ENCODE measurements at places on chromosomes 1 and 21.

DNA sequence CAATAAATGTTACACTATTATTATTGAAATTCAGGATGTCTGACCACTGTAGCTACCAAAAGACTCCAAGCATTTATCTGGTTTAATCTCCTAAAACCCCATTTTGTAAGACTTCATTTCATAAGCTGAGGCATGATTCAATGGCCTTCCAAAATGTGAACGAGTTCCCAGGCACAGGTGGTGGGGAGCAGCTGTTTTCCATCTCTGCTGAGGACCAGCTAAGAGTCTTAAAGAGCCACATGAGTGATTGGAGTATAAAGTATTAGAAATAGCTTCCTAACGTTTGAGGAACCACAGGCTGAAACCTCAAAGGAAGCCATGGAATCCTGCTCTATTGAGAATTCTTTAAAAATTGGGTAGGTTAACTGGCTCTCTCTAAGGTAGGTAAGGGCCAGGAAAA lies 44.9 kb downstream of the SEC16B start:
- DNase-seq, result no peak

- no peak for DNase-seq
These were observed 30.3 kb upstream of the PLA2G2C start for GRCh38 chr1:20216574-20216973.

GRCh38 chr1:11653101-11653860 lies 948 bp downstream of the FBXO2 start:
- no peak for DNase-seq

GRCh38 chr1:3668585-3669300 lies 16.4 kb downstream of the TP73 start:
- no peak for DNase-seq

- no peak for DNase-seq
These were observed 884 bp downstream of the LHX4 start for GRCh38 chr1:180230791-180231505.
